Amygdala (tissue), 56 donors: ENCODE measurements at places on chromosomes 11 and 22.

GRCh38 chr11:44858796-44859527 is 91.7 kb downstream of the TP53I11 start:
- DNase-seq, result no peak

GRCh38 chr11:105929084-105929955 is 92.7 kb downstream of the MSANTD4 start:
- no peak for DNase-seq

- DNase-seq, result no peak
Observed at GRCh38 chr11:131486937-131487635, 116.7 kb downstream of the NTM start.

GRCh38 chr11:125148743-125149142 is 15.8 kb upstream of the PKNOX2 start:
- DNase-seq, result no peak

DNA sequence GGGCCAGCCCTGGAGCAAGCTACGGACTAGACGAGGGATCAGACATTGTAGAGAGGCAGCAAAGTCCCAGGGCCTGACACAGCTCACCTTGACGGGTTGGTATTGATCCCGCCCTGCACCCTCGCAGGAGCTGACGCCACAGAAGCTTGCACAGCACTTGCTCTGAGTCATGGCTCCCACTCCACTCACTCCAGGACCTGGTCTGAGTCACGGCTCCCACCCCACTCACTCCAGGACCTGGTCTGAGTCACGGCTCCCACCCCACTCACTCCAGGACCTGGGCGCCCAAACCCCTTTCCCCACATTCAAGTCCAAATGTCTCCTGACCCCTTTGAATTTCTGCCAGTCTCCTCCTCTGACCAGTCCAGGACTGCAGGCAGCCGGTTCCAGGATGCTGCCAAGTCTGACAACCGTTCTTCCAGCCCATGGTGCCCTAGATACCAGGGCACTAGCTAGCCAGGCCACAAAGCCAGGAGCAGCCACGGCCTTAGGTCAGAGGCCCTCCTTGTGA is 6.0 kb upstream of the PNPLA5 start:
- no peak for DNase-seq

DNA sequence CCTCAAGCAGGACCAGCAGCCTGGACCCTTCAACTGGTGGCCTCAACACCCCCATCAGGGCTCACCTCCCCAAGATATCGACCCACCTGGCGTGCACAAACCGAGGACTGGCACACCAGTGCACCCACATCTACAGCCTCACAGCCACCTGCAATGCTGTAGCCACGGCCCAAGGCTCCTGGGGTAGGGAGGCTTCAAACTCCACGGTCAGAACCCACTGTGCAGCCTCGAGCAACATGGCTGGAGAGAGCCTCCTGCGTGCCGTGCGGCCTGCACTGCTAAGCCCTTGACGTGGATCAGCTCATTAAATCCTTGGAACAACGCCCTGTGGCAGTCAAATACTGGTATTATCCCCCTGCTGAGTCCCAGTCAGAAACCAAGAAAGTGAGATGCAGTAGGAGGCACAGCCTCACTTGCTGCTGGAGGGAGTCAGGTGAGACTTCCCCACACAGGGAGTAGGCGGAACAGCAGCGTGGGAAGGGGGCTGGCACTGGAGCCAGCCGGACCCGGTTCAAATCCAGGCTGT is 4.6 kb downstream of the CARD10 start:
- no peak for DNase-seq
